ENCODE measurements at places on chromosomes 12 and 14.

DNA sequence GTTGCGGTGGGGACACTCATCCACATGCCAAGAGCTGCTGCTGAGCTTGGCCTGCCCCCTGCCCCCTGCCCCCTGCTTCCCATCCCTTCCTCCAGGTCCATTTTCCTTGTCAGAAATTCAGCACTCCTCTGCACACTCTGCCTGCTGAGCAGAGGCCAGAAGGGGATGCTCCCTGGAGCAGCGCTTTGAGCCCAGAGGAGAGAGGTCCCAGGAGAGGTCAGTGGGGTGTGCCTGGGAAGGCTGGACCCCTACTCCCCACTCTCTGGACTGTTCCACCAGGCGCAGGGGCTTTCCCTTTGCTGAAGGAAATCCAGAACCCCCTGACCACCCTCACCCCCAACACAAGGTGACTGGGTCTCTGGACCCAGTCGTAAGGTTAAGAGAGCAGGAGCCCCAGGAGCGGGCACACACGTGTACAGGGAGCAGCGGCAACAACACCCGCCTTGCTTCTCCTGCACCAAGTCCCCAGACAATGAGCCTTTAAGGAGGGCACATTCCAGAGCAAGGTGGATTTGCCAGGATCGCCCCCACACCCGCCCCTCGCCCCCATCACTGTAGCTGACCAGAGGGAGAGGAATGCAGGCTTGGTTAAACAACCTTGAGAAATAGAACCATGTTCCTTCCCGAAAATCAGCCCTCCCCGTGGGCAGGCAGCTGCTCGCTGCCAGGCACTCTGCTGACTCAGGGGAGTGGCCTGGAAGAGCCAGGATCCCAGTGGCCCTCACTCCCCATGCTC, 30.7 kb downstream of the ISCA2 start:
- no peak for ATAC-seq

DNA sequence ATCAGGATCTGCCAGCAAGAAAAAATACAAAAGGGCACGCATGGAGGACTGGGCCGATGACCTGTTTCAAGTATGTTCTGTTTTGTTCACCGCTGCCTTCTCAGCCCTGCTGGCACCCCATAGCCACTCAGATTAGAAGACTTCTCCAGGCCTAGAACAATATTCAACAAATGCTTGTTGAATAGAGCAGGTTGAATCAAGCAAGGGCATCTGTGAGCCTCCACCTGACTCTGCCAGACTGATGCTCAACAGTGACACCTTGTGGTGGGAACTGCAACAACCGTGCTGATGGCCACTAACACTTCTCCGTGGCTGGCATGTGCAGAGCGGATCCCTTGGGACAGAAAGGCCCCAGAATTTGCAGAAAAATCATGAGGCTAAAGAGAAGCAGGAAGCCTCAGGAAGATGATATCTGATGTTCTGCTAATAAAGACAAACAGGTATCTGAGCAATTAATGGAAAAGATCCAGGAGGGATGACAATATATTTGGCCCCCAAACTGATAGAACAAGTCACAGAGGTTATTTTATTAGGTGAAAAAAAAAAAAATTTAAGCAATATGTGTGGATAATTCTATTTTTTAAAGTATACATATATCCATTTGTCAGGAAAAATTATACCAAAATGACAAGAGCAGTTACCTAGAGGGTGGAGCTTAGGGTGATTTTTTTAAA, 114.3 kb downstream of the KSR2 start:
- no peak for ATAC-seq

- ATAC-seq, result no peak
Measured at GRCh38 chr14:92409043-92409442, 86.1 kb downstream of the SLC24A4 start.

GRCh38 chr12:32052212-32052713, 54.4 kb upstream of the BICD1 start:
- ATAC-seq, result no peak

DNA sequence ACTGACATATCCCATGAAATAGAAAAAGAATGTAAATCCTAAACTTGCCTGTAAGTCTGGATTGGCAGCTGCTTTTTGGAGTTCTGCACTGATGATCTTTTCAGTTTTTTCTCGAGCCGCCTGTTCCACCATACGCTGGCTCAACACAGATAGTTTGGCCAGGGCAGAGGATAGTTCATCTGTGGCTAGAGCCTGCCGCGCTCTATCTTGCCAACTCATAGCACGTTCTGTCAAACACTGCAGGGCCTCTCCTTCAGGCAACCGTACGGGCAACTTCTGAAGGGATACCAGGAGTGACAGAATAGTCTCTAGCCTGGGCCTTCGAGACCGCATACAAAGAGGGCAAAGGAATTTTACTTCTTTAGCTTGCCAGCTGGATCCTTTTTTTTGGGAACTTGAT, 44.8 kb upstream of the SLC6A13 start:
- no peak for ATAC-seq

DNA sequence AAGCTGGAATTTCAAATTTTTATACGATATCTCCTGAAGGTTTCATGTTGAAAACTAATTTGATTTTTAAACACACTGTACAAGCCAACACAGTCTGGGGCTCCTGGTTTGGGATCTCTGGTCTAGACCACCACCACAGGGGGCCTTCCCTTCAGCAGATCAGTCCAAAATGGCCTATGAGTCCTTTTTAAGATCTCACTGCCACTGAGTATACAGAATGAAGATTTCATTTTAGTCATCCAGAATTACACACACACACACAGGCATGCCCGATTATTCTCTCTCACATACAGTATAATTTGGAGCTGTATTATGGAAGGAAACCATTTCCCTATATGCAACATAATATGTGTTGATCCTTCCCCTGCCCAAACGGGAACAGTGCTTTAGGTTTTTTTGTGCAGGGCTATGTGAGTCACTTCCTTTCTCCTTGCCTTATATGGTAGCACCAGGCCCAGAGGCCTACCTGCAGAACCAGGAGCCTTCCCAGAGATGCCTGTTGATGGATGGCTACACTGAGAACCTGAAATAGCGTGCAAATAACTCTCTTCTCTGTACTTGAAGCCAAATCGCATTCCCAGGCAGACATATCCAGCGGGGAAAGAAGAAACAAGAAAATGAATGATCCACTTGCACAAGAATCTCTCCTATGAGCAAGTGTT, 28.1 kb upstream of the WNK1 start:
- ATAC-seq, result peak; percentile 63

DNA sequence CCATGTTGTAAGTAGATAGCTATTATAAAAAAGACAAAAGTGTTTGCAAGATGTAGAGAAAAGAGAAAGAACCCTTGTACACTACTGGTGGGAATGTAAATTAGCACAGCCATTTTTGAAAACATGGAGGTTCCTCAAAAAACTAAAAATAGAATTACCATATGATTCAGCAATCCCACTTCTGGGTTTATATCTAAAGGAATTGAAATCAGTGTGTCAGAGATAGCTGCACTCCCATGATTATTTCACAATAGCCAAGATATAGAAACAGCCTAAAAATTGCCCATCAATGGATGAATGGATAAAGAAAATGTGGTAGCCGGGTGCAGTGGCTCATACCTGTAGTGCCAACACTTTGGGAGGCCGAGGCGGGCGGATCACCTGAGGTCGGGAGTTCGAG, 9.2 kb downstream of the PSMC6 start:
- no peak for ATAC-seq

DNA sequence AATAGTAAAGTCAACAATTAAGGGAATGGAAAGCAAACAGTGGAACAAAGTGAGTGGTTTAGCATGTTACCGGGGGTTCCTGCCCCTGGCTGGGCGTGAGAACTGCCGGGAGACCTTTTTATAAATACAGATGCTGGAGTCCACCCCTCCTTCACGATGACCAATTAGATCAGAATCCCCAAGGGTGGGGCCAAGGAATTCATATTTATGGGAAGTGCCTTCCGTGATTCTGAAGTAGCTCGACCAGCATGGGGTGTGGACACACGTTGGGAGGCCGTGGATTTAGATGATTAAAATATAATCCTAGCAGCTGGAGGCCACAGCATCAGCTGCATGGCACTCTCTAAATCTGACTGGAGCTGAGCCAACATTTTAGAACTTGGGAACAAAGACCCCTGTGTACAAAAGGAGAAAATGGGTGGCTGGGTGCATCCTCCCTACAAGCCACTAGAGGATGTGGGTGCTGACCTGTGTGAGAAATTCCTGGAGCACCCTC, 87.9 kb downstream of the SRRM4 start:
- ATAC-seq, result no peak

DNA sequence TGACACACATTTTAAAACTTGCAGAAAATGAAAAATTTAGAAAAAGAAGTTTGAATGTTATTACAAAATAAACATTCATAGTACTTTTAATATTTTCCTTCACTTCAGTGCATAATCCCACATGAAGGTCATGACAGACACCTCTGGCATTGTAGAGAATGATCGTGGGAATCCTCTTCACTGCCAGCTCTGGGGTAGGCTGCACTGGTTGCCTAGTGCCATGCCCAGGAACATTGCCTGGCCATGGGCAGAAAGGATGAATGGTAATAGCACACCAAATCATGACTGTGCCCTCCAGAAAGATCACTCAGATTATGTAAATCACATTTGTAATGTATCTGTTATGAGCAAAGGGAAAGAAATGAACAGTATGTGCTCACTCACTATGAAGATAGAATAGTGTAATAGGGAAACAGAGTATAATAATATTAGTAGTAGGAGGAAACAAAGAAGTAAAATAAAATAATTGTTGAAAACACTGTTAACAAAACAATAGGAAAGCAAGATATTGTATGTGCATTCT, 161.6 kb downstream of the PLCZ1 start:
- ATAC-seq, result no peak

DNA sequence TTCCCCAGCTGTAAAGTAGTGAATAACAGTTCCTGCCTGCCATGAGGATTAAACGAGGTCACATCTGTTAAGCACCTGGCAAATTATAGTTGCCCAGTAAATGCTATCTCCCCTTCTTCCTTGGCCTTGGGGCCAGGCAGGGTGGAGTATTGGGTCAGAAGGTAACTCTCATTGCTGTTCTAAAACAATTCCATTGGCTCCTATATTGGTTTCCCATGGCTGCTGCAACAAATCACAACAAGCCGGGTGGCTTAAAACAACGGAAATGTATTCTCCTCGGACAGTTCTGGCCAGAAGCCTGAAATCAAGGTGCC, 31.9 kb downstream of the MMAB start:
- no peak for ATAC-seq
